ENCODE measurements at places on chromosomes 5 and 9.

DNA sequence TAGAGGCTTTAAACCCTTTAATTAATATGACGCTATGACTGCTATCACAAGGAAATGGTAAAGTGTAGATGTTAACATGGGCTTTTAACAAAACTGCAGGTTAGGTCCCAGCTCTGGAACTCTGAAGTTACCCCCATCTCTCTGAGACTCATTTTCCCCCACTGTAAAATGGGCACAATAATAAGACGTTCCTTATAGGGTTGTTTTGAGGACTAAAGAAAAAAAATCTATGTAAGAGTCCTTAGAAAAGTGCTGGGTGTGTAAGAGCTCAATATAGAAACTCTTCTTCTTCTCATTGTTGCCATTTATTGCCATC, 45.8 kb upstream of the STK32A start:
- no peak for DNase-seq
- H3K27ac ChIP-seq, result no peak overlapping the region
- no peaks in the 10 kb centered on the region for H3K36me3 ChIP-seq
- H3K27me3 ChIP-seq, result peaks cover 8% of the 10 kb centered on the region
- peaks cover 6% of the 10 kb centered on the region for H3K4me1 ChIP-seq
- H3K4me3 ChIP-seq, result no peak overlapping the region

- H3K27ac ChIP-seq, result peak within 1 kb of the TSS; percentile 87
- no peaks in the 10 kb centered on the region for H3K27me3 ChIP-seq
Observed at GRCh38 chr9:111661150-111661801, at the start of gene GNG10. GNG10 (plus strand) TSS chr9:111661605; CDS start chr9:111661635, 30 bp downstream.

DNA sequence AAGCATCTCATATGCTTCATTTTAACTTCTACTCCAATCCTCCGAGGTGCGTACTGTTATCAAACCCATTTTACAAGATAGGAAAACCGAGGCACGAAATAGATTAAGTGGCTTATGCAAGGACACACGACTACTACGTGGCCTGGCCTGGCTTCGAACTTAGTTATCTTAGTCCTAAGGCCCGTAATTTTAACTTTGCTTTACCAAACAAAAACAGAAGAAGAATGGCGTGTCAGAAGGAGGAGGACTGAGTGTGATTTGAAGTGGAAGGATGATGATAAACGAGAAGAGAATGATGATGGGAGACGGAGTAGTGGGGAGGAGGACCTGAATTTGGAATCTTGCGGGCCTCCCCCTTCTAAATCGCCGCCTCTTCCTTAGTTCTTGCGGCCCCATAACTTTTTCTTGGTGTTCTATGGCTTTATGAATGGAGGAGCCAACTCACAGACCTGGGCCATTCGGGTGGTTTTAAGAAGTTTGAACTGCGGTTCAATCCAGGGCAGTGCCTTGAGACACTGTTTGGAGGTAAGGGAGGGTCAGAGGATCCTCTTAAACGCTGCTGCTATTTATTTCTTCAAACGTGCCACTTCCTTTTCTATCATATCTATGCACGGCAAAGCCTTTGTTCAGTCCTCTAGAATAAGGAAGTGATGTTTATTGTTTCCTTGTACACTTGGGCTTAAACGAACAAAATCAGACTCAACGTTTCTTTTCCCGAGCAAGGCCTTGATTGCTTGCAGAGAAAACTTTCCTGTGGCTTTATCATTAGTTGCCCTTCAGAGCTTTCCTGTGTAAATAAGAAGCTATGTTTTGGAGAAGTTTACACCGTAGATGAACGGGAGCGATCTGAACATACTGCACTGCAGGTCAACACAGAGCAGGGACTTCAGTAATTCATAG, 795 bp downstream of the CNOT8 start:
- H3K36me3 ChIP-seq, result 0 out of 2 replicates have a peak, but pooled peaks cover 5% of the 10 kb centered on the region
- H3K27me3 ChIP-seq, result peaks cover 4% of the 10 kb centered on the region
- H3K4me3 ChIP-seq, result peak overlapping the region; percentile 94
- peaks cover 44% of the 10 kb centered on the region for H3K4me1 ChIP-seq
- DNase-seq, result peak; percentile 10

DNA sequence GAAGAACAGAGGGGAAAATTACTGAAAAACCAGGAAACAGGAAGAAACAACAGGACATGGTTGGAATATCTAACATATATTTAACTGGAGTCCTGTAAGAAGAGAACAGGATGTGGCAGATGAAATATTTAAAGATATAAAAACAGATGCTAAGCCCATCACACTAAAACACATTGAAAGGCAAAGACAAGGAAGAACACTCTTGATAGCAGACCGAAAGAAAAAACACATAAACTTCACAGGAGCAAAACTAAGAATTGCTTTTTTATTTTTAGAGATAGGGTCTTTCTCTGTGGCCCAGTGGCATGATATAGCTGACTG, 324.4 kb upstream of the ARRDC3 start:
- DNase-seq, result no peak
- H3K4me1 ChIP-seq, result no peaks in the 10 kb centered on the region
- no peaks in the 10 kb centered on the region for H3K36me3 ChIP-seq
- no peak overlapping the region for H3K4me3 ChIP-seq

- peak; percentile 40 for DNase-seq
- H3K27ac ChIP-seq, result peak overlapping the region; percentile 94
- peaks cover 84% of the 10 kb centered on the region for H3K4me1 ChIP-seq
- no peaks in the 10 kb centered on the region for H3K36me3 ChIP-seq
- H3K27me3 ChIP-seq, result peaks cover 2% of the 10 kb centered on the region
Observed at GRCh38 chr5:78597974-78598371, 50.6 kb downstream of the LHFPL2 start.

- H3K36me3 ChIP-seq, result no peaks in the 10 kb centered on the region
- H3K4me3 ChIP-seq, result no peak overlapping the region
- H3K27me3 ChIP-seq, result peaks cover 25% of the 10 kb centered on the region
- DNase-seq, result no peak
- H3K27ac ChIP-seq, result no peak overlapping the region
Observed at GRCh38 chr9:6630502-6631206, 14.9 kb downstream of the GLDC start.

DNA sequence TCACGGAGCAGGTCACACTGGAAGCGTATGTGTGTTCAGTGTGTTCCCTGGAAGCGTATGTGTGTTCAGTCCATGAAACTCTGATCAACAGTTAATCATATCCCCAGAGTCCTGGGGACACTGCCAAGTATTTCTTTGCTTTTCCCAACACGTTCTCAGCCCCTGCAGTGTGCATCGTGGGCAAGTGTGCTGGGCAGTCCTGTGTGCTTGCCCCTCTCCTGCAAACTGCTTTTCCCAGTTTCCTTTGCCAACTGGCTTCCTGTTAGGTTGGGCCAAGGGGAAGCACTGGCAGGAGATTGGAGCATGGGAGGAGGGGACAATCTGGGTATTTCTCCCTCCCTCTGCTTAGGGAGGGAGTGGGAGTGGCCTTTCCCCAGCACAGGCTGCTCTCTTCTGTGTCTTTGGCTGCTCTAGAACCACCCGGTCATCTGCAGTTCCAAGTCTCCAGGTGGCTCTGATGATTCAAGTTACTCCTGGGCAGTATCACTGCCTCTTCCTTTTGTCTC, 36.8 kb upstream of the NEK6 start:
- H3K4me3 ChIP-seq, result no peak overlapping the region
- peaks cover 29% of the 10 kb centered on the region for H3K4me1 ChIP-seq
- peaks cover 27% of the 10 kb centered on the region for H3K27me3 ChIP-seq
- no peaks in the 10 kb centered on the region for H3K36me3 ChIP-seq
- DNase-seq, result no peak
- no peak overlapping the region for H3K27ac ChIP-seq

- no peak overlapping the region for H3K4me3 ChIP-seq
- H3K36me3 ChIP-seq, result no peaks in the 10 kb centered on the region
- H3K27me3 ChIP-seq, result peaks cover 4% of the 10 kb centered on the region
- no peaks in the 10 kb centered on the region for H3K4me1 ChIP-seq
- no peak overlapping the region for H3K27ac ChIP-seq
- DNase-seq, result no peak
Observed at GRCh38 chr9:26779062-26779461, 113.5 kb downstream of the CAAP1 start.

DNA sequence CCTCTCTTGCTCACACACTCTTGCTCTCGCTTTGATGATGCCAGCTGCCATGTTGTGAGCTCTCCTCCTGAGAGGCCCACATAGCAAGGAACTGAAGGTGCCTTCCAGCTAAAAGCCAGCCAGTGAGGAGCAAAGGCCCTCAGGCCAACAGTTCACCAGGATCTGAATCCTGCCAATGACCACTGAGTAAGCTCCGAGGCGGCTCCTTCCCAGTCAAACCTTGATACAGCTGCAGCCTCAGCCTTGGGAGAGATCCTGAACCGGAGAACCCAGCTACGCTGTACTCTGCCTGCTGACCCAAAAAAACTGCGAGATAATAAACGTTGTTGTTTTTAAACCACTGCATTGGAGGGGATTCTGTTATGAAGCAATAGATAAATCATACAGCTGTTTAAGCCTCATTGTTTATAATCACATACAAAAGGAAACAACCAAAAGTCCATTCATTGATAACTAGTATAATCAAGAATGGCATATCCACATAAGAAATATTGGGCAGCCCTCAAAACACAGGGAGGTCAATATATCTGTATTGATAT, 49.0 kb upstream of the IFNK start:
- H3K4me3 ChIP-seq, result no peak overlapping the region
- DNase-seq, result no peak
- no peaks in the 10 kb centered on the region for H3K36me3 ChIP-seq
- H3K27ac ChIP-seq, result no peak overlapping the region
- peaks cover 8% of the 10 kb centered on the region for H3K27me3 ChIP-seq

All from HFFc6 (cell line).